ENCODE measurements at places on chromosomes 3 and 15.

GRCh38 chr3:145522893-145523651 is 637.9 kb downstream of the PLOD2 start:
- no peak for DNase-seq

DNA sequence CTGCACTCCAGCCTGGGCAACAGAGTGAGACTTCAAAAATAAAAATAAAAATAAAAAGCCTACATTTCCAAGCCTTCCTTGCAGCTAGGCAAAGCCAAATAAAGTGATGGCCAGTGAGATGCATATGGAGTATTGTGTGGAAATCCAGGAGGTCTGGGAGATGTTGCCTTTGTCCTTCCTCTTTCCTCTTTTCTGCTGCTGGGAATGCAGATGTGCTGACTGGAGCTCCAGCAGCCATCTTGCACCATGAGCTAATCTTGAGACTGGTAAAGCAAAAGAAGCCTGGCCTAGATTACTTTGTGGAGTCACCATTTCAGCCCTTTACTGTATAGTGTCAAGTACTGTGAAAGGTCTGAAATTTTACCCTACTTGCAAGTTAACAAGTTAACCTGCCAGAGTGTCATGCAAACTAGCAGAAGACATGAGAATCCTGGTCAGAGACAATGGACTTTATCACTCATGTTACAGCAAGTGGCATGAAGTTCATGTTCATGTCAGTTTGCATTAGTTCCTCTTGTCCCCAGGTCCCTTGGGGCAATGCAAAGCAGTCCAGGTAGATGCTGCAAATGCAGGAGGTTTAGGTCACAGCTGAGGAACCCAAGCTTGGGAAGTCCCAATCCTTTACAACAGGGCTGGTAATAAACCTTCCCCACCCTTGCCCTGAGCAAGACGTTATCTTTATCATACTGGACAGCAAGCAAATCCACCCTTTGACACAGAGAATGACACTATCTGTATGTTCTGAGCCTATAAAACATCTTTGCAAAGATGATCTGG is 103.1 kb downstream of the TLE3 start:
- no peak for DNase-seq

GRCh38 chr15:55683376-55683775 is 59.6 kb downstream of the PRTG start:
- DNase-seq, result no peak

DNA sequence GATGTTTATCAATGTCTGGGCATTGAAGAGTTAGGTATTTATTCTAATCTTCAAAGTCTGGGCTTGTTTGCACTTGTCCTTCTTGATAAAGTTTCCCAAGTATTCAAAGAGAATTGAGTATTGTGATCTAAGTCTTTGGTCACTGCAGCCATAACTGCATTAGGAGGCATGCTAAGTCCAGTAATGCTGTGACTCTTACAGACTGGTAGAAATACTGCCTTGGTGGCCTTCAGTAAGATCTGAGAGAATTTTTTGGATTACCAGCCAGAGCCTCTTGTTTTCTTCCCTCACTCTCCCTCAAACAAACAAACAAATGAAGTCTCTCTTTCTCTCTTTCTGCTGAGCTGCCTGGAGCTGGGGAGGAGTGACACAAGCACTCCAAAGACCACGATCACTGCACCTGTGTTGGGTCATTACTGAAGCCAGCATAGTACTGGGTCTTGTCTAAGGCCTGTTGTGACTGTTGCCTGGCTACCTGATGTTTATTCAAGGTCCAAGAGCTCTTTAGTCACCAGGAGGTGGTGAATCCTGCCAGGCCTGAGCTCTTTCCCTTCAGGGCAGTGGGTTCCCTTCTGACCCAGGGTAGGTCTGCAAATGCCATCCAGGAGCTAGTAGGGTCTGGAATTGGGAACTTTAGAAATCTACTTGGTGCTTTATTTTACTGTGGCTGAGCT is 14.8 kb upstream of the RBP2 start:
- no peak for DNase-seq

- DNase-seq, result no peak
Measured at GRCh38 chr3:74518610-74519009, 95.8 kb downstream of the CNTN3 start.

- DNase-seq, result no peak
Measured at GRCh38 chr3:194277104-194277785, 73.9 kb downstream of the CPN2 start.

DNA sequence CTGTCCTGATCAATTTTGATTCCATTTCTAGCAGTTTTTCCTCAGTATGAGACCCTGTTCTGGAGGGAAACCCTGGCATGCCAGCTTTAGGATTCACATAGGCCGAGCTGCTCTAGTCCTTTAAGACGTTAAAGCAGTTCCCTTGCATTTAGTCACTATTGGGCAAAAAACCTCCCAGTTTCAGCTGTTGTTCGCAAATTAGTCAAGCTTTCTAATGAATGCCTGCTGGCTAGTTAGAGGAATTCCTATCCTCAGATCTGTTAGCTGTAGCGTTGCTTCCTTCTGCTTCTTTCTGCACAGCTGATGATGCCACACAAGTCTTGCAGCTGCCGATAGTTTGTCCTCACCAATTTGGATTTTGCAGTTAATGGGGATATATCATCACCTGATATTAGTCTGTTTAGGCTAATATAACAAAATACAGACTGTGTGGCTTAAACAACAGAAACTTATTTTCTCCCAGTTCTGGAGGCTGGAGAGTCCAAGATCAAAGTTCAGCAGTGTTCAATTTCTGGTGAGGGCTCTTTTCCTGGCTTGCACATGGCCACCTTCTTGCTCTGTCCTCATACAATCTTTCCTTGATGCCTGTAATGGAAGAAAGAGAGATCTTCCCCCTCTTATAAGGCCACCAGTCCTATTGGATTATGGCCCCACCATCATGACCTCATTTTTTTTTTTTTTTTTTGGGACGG is 7.5 kb upstream of the UBL7 start:
- no peak for DNase-seq

DNA sequence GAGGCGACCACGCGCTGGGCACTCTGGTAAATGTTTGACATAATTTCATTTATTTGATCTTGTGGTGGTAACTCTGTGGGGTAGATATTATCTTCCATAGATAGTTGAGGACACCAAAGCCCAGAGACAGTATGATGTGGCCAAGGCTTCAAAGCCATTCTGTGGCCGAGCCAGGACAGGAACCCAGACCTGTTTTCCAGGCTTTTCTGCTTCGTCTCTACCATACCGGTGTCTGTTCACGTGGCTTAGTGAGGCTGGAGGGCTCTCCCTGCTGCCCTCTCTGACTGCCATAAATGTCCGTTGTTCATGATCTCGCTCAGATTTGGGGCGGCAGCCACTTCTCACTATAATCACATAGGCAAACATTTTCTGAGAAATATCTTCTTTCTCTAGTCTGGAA is 134.7 kb downstream of the PEX5L start:
- DNase-seq, result no peak

GRCh38 chr15:93035953-93036810 is 52.8 kb downstream of the RGMA start:
- no peak for DNase-seq

DNA sequence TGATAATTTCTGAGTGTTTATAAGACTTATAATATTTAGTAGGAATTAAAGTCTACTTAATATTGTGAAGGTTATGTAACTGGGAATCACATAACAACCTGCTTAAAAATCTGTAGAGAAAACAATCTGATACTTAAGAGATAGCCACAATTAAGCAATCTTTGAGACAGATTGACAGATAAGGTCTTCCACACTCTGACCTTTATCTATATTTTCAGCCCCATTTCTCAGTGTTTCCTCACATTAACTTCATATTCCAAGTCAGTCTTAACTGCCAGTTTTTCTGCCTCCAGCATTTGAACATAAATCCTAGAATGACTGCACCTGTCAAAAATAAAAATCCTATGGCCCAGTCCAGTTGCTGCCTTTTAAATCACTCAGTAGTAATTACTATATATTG is 423.2 kb downstream of the PYDC2 start:
- DNase-seq, result no peak

DNA sequence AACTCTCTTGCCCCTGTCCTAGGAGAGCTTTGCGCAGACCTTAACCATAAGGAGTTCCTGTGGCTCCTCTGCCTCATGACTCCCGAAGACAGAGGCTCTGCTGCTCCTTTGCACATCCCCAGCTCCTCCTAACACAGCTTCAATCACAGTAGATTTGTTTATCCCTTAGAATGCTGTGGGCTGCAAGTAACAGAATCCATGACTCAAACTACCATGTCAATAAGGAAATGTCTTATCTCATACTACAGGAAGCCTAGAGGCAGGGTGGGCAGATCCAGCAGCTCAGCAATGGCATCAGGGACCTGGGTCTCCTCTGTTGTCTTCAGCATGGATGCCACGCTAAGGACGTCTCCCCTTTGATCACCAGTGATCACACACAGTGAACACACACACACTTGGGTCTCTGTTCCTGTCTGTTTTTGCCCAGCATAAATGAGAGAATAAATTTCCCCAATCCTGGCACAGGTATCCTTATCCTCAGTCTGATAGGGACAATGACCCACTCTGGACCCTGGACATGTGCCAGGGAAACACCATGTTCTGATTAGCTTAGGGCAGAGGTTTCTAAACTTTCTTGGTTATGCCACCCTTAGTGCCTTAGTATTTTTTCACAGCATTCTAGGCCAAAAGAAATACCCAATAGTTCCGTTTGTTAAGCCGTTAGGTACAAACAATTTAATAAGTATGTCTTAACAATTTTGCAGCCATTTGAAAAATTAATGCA is 46.1 kb upstream of the MRPS22 start:
- no peak for DNase-seq

DNA sequence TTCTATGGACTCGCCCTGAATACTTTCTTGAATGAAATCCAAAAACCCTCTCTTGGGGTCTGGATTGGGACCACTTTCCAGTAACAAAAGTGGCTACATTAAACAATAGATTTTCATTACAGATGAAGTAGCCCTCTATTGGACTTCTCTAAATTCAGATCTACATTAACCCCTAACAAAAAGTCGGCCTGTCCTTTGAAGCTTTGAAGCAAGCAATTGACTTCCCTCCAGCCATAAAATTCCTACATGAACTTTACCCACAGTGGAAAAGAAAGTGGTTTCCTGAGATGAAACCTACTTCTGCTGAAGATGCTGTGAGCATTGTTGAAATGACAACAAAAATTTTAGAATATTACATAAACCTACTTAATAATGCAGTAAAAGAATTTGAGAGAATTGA is 967.1 kb upstream of the ROBO1 start:
- DNase-seq, result no peak

DNA sequence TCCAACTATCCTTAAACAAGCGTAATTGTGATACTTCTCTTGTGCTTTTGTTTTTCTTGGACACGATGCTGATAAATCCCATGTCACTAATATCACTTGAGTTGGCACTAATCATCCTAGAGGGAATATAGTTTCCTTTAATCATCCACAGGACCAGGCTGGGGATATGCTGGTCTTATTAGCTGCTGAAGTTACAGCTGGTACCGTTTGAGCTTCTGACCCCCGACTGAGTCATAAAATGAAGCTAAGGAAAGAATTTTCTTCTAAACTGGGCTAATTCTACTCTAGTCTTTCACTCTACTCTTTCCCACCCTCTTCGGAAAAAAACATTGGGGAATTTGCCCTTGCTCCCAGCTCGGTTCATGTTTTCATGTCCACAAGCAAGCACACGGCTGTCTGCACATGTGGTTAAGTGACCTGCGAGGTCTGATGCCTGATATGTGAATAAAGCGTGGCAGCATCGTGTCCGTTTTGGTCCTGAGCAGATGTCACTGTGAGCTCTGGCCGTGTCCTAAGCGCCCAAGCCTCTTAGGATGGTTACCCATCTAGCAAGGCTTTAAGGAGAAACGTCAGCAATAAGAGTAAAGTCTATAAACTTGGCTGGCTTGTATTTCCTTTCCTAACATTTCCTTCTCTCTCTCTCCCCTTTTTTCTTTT is 223.7 kb downstream of the ITPR1 start:
- no peak for DNase-seq

- DNase-seq, result no peak
Measured at GRCh38 chr3:105499961-105500360, 133.3 kb downstream of the ALCAM start.

DNA sequence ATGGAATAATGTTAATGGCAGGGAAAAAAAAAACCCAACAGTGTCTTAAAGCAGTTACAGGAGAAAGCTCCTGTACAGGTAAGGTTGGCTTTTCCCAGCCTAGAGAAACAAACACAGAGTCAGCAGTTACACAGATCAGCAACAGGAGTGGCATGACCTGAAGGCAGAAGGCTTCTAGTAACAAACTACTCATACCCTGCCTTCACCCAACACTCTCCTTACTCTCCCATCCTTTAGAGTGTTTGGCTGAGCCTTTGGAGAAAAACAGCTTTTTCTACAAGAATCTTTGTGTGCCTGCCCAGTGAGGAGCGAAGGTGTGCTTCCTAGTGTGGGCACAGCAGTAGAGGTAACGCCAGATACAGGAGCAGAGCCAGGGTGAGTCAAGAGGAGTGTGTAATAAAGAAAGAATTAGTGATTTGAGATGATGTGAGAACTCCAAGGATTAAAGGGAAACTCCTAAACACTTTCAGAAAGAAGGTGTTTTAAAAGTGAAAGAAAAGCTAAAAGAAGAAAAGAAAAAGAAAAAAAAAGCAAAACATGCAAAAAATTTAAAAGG is 152.7 kb downstream of the POLR2M start:
- DNase-seq, result no peak

DNA sequence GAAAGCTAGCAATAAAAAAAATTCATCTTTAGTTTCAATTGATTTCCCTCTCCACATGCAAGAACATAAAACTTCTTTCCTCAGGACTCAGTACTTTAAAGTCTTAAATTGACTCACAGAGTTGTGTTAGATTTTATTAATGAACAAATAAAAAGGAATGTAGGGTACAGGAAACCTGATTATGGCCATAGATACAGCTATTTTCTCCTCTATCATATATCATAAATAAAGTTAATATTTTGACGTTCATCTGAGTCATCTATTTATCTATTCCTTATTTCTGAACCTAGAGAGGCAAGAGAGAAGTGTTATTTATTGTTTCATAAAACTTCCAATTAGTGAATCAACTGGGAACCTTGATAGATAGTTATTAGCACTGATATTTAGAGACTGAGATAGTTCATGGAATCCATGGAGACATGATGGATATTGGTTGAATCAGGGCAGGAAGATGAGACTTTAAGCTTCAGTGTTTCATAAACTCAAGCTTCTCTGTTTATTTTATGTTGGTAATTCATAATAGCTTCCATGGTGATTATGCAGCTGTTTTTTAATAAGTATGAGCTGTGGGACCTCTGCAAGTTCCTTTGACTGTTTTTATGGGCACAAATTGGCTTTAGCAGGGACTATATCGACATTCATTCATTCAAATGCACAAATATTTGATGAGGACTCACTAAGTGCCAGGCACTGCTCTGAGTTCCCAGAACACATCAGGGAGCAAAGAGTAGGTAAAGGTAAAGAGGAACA is 143.5 kb upstream of the TGFBR2 start:
- DNase-seq, result no peak

- no peak for DNase-seq
Measured at GRCh38 chr15:51647128-51647562, 24.6 kb upstream of the DMXL2 start.

- DNase-seq, result no peak
Measured at GRCh38 chr3:181753391-181753790, 41.7 kb downstream of the SOX2 start.

Data from T-helper 2 cell (primary cell).